Endodermal cell (in vitro differentiated cells): ENCODE measurements at places on chromosomes 5 and 9.

DNA sequence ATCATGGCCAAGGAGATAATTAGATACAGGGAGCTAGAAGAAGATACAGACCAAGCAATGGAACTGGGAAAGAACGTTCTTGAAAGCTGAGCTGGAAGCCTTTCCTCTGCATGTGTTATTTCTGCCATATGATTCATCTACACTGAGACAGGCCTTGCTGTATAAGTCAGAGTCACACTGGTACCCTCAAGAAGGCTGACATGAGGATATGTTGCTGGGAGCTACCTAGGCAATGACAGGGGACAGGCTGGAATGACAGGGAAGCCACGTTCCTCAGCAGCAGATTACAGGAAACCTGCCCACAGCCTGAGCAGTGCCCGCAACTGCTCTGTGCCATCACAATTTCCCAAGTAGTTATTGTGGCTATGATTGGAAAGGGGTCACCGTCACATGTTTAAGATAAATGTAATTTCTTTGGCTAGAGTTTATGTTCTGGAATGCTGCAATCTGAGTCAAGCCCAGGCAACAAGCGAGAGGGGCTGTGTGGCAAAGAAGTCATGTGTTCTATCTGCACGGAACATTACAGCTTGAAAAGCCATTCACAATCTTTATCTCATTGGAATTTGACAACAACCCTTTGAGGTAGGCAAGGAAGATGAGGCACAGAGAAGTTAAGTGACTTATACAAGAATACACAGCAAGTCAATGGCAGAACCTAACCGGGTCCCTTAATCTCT is 108.2 kb downstream of the TTLL11 start:
- H3K27ac ChIP-seq = no peak overlapping the region
- no peaks in the 10 kb centered on the region for H3K4me1 ChIP-seq
- DNase-seq = no peak
- H3K4me3 ChIP-seq = no peak overlapping the region
- H3K36me3 ChIP-seq = no peaks in the 10 kb centered on the region
- H3K27me3 ChIP-seq = no peaks in the 10 kb centered on the region

- H3K4me3 ChIP-seq = peak within 1 kb of the TSS; percentile 89
- H3K36me3 ChIP-seq = no peaks in the 10 kb centered on the region
- H3K27ac ChIP-seq = no peak within 1 kb of the TSS
Measured at GRCh38 chr9:137222190-137223077, at the start of gene RNF208. Gene RNF208, minus strand, starts transcription at chr9:137222240. Its CDS starts 1,028 bp downstream, at chr9:137221212.

GRCh38 chr5:180618829-180619562 is 27.7 kb upstream of the SCGB3A1 start:
- H3K27ac ChIP-seq = no peak overlapping the region
- peak; percentile 91 for DNase-seq
- no peaks in the 10 kb centered on the region for H3K4me1 ChIP-seq
- peak overlapping the region; percentile 79 for H3K4me3 ChIP-seq

GRCh38 chr5:11905206-11905605 is 960 bp upstream of the CTNND2 start:
- no peak for DNase-seq
- H3K36me3 ChIP-seq = no peaks in the 10 kb centered on the region
- H3K4me3 ChIP-seq = no peak overlapping the region
- peaks cover 51% of the 10 kb centered on the region for H3K27me3 ChIP-seq
- no peak overlapping the region for H3K27ac ChIP-seq
- no peaks in the 10 kb centered on the region for H3K4me1 ChIP-seq

GRCh38 chr5:14679595-14679994 is 15.1 kb downstream of the OTULIN start:
- H3K27ac ChIP-seq = no peak overlapping the region
- no peak for DNase-seq
- H3K27me3 ChIP-seq = no peaks in the 10 kb centered on the region

DNA sequence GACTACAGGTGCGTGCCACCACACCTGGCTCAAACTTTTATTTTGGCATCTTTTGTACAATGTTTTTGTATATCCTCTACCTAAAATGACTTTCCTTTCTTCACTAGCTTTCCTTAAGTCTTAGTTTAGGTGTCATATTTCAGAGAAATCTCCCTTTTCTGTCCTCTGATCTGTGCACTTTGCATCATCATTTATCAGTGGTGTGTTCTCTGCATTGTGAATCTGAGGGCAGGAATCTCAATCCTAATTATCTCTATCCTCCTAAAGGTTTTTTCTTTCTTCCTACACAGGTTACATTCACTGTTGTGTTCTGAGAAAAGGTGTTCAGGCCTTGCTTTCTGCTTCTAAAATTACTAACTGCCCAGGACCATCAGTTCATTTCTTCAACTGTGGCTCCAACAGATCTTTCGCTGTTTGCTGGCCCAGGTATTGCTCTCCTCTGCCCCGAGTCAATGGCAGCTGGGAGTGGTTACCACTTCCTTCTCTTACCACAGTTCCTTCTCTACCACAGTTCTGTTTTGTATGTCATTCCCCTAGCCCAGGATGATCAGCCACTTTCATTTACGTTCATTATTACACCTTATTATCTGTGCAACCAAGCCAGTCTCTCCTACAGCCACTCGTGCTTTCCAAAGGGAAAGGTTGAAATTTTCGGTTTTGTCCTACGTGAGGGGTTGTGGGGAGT is 14.0 kb downstream of the TGFBR1 start:
- no peaks in the 10 kb centered on the region for H3K27me3 ChIP-seq
- H3K4me1 ChIP-seq = peaks cover 4% of the 10 kb centered on the region
- H3K36me3 ChIP-seq = no peaks in the 10 kb centered on the region
- H3K4me3 ChIP-seq = no peak overlapping the region
- no peak overlapping the region for H3K27ac ChIP-seq

DNA sequence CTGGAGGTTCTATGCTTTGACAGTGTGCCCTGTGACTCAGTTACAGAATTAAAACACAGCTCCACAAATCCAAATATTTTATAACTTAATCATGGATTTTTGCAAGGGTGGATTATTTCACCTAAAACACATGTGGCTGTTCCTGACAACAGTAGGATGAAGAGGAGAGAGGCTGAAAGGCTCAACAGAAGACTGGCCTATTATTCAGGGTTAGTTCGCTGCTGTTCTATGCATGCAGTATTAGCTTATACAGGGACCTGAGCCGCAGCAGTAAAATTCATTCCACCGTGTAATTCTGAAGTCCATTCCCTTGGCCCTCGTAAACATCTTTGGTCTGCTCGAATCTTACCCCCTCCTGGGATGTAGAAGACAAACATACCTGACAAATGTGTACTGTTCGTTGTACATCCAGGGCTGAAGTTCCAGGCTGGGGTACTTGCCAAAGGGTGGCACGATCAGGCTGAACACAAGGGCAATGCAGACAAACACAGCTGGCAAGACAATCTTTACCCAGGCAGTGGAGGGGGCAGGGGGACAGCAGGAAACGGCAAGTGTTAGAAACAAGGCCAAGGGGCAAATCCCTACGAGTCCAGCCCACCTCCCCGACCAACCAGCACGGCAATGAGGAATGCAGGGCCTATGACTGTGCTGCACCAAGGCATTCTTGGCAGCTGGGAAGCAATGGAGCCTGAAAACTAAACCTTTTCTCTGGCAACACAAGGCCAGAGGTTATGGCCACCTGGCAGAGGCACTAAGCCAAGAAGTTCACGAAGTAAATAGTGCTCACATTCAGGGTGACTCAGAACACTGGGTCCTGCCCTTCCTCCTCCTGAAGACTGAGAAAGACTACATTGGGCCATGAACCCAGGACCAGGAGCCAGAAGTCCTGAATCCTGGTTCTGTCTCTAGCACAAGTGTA is 46.8 kb downstream of the NIPSNAP3B start:
- DNase-seq = peak; percentile 65
- peaks cover 91% of the 10 kb centered on the region for H3K36me3 ChIP-seq
- no peak overlapping the region for H3K4me3 ChIP-seq
- no peaks in the 10 kb centered on the region for H3K27me3 ChIP-seq
